ENCODE measurements at places on chromosomes 4 and X.

DNA sequence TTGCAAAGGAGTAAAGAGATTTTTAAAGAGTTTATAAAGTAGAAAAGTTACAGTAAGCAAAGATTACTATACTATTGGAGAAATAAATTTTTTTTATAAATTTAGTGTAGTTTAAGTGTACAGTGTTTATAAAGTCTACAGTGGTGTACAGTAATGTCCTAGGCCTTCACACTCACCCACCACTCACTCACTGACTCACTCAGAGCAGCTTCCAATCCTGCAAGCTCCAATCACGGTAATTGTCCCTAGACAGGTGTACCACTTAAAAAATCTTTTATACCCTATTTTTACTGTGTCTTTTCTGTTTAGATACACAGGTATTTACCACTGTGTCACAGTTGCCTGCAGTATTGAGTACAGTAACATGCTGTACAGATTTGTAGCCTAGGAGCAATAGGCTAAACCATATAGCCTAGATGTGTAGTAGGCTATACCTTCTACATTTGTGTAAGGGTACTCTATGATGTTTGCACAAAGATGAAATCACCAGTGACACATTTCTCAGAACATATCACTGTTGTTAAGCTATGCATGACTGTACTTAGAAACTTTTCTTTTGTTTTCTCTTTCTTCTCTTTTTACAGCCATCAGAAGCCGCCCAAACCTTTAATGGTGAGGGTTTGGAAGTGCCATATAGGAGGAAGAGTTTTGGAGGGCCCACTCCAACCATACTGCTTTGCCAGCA is 11.8 kb upstream of the SH3RF1 start:
- no peak for DNase-seq

- peak; percentile 3 for DNase-seq
Observed at GRCh38 chr4:145041378-145041777, 56.6 kb downstream of the ANAPC10 start.

- peak; percentile 7 for DNase-seq
Observed at GRCh38 chr4:151324752-151325110, 674 bp downstream of the SH3D19 start.

- no peak for DNase-seq
Observed at GRCh38 chr4:7756561-7757355, 182.9 kb downstream of the AFAP1 start.

DNA sequence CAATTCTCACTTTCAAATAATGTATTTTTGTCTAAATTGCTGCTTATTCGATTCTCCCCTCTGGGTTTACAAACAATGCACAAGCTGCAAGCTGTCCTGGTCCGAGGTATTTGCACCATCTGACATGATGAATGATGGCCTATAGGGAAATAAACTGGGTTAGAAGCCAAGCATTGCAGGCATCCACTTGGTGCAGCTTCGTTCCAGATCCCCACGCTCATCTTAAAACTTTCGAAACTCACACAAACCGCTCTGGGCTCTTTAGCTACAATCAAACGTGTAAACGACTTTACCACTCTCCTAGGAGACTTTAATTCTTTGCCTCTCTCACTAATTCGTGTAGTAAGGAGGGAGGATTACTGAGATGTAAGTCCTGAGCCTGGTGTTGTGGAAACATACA is 19.0 kb downstream of the PHKA2 start:
- DNase-seq = no peak

DNA sequence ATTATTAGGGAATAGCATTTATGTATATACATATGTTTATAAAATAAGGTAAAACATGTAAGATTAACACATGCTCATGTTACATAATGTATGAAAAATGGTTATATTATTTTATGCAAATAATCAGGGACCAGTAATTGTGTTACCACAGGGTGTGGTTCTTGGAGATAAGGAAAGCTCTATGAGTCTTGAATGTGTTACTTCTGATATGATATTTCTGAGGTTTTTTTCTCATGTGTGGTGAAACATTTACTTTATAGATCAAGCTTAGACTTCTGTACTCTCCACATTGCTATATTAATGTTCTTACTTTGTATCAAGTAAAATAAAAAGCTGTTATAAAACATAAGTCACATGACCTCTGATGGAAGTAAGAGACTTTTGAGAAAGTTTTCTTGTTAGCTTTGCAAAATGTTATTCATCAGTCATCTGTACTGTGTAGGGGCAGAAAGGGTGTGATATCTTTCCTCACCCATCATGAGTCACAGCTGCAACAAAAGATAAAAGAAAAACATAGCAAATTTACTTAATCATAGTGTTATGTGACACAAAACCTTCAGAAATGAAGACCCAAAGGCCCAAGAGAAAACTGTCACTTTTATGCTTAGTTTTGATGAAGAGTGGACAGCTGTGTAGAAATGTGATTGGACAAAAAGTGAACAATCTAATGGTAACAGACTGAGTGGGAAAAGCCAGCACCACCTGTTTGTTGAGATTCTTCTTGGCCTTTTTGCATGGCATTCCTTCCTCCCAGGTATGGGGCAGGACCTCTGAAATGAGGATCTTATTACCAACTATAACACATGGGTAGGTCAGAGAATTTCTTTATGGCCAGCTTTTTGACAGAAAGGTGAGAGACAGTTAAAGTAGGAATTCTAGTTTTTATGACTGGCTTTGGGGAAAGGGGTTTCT is 632.3 kb downstream of the PDHA2 start:
- DNase-seq = no peak

DNA sequence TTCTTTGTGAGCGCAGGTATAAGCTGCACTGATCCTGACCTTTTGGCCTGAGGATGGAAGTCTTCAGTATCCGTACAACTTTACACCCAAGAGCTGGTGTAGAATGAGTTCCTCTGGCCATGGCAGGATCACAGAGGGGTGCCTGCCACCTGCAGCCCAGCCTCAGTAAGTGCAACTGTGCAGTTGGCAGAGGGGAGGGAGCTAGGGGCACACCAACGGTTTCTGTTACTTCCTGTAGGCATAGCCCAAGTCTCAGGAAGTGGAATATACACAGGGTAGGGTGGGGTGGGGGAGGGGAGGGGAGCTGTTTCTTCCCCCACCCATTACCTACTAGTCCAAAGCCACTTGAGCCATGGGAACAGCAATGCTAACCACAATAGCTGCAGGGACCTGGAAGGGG is 85.4 kb upstream of the GBA3 start:
- DNase-seq = peak; percentile 16

DNA sequence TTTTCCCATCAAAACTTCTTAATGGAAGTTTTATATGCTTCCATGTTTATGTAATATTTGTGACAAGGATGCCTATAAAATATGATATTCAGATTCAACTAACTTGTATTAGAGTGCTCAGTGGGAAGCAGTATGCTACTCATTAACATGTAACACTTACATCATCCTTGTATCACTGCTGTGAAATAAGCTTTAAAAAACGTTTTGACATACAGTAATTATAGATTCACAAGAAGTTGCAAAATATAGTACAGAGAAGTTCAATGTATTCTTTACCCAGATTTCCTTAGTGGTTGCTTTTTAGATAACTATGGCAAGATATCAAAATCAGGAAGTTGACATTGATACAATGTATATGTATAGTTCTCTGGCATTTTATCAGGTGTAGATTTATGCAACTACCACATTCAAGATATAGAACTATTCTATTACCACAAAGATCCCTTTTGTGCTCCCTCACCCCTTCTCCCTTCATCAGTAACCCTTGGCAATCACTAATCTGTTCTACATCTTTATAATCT is 56.3 kb downstream of the DTHD1 start:
- DNase-seq = no peak

- no peak for DNase-seq
Observed at GRCh38 chr4:141098163-141098562, 35.1 kb downstream of the RNF150 start.

- no peak for DNase-seq
Observed at GRCh38 chr4:185036842-185037241, 18.6 kb downstream of the HELT start.

- no peak for DNase-seq
Observed at GRCh38 chr4:10809905-10810304, 125.3 kb upstream of the CLNK start.

GRCh38 chr4:74361671-74362070 is 3.3 kb upstream of the EREG start:
- DNase-seq = no peak

GRCh38 chr4:141346144-141346543 is 125.4 kb downstream of the ZNF330 start:
- DNase-seq = no peak

DNA sequence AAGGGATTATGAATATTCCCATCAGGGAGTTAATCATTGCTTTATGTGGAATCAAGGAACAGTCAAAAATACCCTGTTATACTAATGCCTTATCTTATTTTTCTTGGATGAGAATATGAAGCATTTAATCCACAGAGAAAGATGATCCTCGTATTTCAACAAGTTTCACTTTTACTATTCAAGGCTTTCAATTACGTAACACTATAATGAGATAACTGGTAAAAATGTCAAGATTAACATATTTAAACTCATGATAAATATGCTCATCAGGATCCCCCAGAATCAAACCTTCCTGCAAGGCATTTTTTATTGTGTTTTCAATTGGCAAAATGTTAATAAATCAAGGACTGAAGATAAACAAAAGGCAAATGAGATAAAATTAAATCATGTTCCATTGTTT is 5.1 kb downstream of the ZXDA start:
- DNase-seq = no peak

- DNase-seq = no peak
Observed at GRCh38 chr4:77398256-77398655, 207.4 kb upstream of the CXCL13 start.

- no peak for DNase-seq
Observed at GRCh38 chrX:156000361-156000926, 2.9 kb downstream of the IL9R start.

GRCh38 chrX:136954930-136955329 is 74.4 kb upstream of the RBMX start:
- no peak for DNase-seq

DNA sequence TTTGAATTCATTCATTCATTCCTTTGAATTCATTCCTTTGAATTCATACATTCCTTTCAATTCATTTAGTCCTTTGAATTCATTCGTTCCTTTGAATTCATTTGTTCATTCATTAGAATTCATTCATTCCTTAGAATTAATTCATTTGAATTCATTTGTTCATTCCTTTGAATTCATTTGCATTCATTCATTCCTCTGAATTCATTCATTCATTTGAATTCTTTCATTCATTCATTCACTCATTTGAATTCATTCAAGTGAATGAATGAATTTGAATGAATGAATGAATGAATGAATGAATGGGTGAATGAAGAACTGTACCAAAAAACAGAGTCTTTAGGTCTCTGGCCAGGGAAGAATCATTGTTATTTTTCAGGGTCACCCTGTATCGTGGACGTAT is 216.6 kb downstream of the DHRSX start:
- no peak for DNase-seq

DNA sequence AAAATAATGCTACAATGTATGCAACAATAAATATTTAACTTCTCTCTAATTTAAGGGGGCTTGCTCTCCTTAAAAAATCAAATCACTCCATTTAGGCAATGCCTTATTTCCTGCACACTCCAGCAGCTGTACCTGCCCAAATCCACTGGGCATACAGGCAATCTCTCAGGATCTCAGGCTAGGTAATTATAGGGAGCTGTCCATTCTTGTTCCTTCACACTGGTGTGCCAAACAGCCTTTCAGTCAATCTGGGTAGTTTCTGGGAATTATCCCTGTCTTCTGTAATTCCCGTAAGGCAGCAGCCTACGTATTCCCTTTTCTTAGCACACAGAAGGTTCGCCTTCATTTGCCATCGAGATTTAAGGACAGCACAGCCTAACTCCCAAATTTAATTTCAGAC is 922.6 kb upstream of the SLIT2 start:
- no peak for DNase-seq

DNA sequence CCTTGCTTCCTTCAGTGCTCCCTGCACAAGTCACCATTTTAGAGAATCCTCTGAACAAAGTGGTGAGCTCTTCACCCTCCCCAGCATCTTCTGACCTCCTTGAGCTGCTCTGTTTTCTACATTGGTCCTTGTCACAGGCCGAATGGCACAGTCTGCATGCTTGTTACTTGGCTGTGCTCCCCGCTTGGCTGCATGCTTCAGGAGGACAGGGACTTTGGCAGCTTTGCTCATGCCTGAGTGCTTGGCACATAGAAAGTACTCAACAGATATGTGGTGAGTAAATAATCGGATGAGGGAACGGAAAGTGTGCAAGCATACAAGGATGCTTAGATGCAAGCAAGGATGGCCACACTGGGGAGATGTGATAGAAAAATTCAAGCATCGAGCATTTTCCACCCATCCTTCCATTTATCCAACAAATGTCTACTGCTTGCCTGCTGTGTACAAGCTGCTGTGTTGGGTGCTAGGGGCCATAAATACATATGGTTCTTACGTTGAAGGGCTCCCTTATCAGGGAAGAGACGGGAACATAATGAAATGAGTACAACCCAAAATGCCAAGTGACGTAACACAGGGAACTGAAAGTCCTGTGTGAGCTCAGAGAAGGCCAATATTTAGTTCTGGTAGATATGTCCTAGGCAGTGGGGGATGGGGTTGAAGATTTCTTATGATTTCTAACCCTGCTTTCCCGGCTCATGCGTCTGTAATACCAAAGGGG is 31.2 kb downstream of the SLC2A9 start:
- DNase-seq = no peak

DNA sequence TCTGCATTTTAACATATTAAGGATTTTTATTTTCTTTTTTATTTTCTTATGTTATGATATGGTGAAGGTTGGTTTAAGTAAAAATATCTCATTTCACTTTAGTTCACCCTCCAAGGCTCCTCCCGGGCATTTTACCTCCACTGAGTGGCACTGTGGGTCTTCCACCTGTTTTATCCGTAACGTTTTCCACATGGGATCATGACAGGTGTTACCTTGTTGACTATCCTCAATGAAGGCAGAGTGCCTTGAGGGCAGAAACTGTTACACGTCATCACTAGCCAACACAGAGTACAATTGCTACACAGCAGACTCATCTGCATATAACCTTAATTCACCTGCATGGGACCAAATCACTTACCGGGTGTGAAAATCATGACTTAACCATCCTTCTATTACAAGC is 105.8 kb downstream of the GEMIN8 start:
- no peak for DNase-seq

DNA sequence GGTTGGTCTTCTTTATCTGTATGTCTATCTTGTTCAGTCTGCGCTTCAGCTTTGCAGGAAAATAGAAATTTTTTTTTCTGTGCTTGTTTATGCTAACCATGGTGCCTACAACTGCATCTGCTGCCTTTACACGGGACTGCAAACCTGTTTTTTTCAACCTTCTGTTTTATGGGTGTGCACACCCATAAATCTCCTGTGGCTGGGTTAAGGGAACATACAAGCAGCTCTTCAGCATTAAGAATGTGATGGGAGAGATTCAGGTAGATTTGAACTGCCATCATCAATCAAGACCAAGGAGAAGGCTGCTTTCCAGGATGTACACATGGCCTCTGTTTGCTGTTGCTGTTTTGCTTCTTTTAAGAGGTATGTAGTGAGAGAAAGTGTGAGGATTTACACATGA is 502.9 kb downstream of the ANKRD50 start:
- no peak for DNase-seq

- DNase-seq = no peak
Observed at GRCh38 chr4:3641501-3641900, 109.3 kb upstream of the LRPAP1 start.

Data from anterior cingulate cortex (tissue), 58 donors.